Stimulated activated naive CD8-positive, alpha-beta T cell treated with anti-CD3 and anti-CD28 coated beads, Interleukin-15, Interleukin-2, amounts not matched to agents 100 U/mL and 50 U/mL, for 24 hours (primary cell): ENCODE measurements at places on chromosomes 6 and 20.

GRCh38 chr20:36541768-36542488, 609 bp downstream of the MYL9 start:
- peak; percentile 9 for DNase-seq

DNA sequence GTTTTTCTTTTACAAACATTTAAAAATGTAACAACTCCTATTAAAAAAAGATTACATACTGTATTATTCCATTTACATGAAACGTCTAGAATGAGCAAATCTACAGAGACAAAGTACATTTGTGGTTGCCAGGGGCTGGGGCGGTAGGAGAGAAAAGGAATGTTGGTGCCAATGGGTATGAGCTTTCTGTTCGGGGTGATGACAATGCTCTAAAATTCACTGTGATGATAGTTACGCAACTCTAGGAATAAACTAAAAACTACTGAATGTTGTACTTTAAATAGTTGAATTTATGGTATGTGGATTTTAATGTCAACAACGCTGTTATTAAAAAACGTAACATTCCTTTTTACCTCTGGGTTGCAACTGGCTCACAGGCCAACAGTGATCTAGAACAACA, 211.1 kb downstream of the GMDS start:
- no peak for DNase-seq

DNA sequence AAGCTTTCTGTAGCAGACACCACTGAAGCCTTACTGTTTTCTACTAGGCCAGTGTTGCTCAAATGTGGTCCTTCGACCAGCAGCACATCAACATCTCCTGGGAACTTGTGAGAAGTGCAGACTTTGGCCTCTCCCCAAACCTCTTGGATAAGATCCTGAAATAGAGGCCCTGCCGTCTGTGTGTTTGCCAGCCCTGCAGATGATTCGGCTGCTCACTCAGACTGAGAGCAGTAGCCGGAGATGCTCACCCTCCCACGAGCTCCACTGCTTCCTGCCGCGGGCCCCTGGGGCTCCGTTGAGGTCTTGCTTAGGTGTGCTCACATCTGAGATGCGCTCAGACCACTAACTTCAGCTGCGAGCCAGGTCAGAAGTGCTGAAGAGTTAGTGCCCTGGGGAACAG, 129.5 kb upstream of the SSTR4 start:
- DNase-seq = no peak

DNA sequence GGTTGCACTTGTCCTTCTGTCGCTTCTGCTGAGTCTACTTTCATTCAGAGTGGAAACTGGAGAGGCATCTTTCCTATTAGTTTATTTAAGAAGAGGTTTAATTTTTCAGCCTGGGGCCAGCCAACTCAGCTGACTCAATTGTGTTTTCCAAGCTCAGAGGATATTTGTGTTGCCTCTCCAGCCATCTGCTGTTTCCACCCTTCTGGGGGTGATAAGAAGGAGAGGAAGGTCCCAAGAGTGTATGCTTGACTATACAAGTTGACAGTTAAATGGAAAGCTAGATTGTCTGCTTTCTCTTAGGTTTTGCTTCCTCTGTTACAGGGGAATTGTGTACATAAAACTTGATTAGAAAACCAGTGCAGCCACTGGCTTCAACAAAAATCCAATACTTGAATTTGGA, 3.0 kb downstream of the PSMF1 start:
- no peak for DNase-seq

DNA sequence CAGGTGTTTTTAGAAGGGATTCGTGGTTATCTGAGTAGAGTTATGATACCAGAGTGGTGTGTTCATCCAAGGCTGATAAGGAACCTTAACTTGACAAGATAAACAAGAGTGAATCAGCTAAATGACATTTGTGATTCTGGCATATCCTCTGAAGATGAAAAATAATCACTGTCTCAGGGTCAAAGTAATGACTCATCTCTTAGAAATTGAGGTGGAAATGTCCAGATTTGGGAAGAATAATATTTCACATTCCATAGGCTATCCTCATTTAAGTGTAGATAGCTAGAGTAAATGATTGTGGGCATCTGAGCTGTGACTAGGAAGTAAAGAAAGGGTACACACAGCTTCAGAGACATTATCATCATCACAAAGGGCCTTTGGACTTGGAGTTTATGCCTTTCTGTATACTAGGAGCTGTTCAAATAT, 255.7 kb downstream of the GJA1 start:
- DNase-seq = no peak

GRCh38 chr6:97586344-97586743, 303.3 kb upstream of the MMS22L start:
- DNase-seq = no peak

GRCh38 chr6:125804264-125804663, 13.5 kb downstream of the NCOA7 start:
- DNase-seq = no peak

DNA sequence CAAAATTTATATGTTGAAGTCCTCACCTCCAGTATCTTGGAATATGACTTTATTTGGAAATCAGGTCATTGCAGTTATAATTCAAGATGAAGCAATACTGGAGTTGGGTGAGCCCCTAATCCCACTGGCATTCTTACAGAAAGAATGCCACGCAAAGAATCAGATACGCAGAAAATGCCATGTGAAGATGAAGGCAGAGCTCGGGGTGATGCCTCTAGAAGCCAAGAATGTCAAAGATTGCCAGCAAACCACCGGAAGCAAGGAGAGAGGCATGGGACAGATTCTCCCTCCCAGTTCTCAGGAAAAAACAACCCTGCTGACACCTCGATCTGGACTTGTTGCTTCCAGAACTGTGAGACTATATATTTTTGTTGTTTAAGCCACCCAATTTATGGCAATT, 273.4 kb upstream of the CITED2 start:
- no peak for DNase-seq

DNA sequence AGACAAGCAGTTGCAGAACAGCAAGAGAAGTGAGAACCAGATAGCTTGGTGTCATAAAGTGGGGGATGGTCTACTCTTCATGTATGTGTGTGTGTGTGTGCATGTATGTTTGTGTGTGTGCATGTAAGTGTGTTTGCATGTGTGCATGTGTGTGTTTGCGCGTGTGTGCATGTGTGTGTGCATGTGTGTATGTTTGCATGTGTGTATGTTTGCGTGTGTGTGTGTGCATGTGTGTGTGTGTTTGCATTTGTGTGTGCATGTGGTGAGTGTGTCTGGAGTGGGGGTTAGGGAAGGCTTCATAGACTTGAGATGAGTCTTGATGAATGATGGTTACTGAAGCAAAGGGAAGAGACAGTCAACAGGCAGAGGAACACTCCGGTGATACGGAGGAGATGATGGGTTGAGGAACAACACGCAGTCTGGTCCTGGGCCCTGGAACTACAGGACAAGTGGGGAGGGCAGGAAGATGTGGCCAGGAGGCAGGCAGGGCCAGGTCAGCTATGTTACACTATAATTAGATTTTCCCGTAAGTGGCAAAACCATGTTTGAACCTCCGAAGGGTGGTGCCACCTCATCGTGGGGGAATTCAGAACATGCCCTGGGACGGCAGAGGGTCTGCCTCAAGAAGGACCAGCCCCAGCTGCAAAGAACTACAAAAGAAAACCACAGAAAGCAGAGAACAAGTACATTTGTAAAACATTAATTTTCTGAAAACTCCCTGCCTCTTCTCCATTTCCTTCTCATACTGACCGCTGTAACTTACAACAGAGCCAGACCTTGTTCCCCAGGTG, 38.7 kb upstream of the PDE10A start:
- no peak for DNase-seq

- DNase-seq = no peak
Measured at GRCh38 chr20:38296433-38296832, 7.5 kb upstream of the BPI start.

DNA sequence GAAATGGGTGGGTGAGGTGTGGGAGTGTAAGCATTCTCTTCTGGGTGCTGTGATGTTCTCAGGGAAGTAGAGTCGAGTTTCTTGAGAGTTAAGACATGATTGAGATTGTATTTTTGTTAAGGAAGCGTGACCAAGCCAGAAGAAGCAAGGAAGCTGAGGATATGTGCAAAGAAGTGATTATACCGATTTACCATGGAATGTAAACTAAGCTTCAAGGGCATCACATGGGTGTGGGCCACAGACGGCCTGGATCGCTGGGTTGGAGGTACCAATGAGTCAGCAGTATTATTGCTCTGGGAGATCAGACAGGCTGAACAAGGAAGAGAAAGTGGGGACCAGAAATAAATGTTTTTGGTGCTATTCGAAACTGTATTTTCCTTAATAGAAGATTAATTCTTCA, 184.1 kb upstream of the GMDS start:
- DNase-seq = no peak

DNA sequence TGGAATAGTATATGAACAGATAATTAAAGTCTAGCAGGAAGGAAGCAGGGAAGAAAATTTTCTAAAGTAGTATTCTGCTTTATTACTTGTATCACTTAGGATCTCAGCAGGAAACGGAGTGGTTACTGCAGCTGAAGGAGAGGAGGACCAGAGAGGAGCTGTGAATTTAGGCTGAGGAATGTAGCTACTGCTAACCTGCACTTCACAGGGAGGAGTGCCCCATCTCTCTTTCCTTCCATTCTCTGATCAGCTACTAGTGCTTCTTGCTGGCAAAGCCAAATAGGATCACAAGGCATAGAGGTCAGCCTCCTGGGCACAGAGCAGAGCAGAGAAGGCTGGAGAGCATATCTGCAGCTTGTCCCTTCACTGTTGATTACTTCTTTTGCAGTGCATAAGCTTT, 205.3 kb upstream of the ASCC3 start:
- DNase-seq = no peak

DNA sequence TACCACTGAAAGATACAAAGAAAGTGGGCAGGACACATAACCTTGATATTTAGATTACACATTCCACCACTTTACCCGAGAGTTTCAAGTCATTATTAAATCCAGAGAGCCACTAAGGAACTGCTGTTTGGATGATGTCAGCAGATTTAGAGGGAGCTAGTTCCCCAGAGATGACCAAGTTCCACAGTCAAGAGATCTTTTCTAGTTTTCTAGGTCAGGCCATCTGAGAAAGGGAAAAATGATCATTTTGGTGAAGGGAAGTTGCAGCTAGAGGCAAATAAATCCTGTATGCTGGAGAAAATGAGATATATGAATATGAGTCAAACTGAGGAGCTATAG, 147.8 kb downstream of the HS3ST5 start:
- DNase-seq = no peak

- DNase-seq = no peak
Measured at GRCh38 chr6:53347250-53347920, 1.4 kb downstream of the ELOVL5 start.

- DNase-seq = no peak
Measured at GRCh38 chr20:56487216-56487615, 18.8 kb downstream of the RTF2 start.

DNA sequence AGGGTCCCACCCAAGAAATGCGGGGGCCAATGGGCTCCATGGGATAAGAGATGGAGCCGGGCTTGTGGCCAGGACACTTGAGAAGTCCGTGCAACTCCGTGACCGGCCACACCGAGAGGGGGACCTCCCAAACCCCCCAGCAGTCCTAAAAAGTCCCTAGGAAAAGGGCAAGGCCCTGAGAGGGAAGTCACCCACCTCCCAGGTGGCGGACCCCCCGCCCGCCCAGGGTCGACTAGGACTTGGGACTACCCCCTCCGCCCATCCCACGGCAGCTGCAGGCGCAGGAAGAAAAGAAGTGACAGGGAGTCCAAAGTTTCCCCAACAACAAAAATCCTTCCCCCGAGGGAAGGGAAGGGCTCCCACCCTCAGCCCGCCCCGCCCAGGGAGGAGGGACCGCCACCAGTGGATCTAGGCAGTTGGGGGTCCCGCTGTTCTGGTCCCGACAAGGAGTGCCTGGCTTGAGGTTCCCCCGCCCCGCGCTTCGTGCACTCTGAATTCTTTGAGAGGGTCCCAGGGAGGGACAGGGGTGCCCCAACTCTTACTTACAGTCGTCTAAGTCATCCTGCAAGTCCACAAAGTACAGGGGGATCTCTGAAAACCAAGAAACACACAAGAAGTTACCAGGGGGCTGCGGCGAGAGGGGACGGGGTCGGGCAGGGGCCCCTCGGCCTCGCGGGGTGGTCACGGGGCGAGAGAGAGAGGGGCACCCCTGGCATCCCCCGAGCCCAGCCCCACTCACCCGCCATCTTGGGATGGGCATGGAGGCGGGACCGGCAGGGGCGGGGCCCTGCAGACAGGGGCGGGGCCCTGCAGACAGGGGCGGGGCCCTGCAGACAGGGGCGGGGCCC, 611 bp upstream of the RAB22A start:
- peak; percentile 73 for DNase-seq

DNA sequence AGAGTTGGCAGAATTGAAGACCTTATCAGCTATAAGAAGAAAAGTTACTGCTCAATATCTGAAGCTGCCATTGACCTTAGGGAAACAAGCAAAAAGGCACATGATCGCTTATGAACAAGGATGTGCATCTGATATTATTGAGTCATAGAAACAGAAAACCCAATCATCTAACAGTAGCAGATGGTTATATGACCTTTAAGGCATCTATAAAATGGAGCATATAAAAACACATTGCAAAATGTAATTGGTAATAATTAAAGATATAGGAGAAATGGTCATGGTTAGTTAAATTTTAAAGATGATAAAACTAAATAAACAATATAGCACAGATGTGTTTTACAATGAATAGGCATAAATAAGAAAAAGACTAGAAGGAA, 260.1 kb upstream of the TAB2 start:
- no peak for DNase-seq

GRCh38 chr20:37071481-37071911, 24.3 kb downstream of the RBL1 start:
- peak; percentile 15 for DNase-seq

DNA sequence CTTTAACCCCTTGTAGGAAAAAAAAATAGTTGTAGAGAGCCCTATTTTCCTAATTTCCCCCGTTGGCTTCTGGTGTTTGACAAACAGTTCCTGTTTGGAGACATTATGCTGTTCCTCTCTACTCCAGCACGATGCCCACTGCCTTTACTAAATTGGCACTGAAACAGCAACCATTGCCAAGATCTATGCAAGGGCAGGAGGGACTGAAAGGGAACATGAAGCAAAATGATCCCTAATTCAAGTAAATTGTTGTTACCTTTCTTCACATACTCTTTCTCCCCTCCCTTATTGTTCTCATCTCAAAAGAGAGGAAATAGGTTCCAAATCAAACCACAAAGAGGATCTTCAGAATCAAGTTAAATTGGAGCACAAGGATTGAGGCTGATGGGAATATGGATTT, 764.1 kb upstream of the MMS22L start:
- no peak for DNase-seq

GRCh38 chr6:168239044-168239773, 80.4 kb downstream of the DACT2 start:
- no peak for DNase-seq

- DNase-seq = no peak
Measured at GRCh38 chr6:9405825-9406224, 970.5 kb upstream of the SLC35B3 start.

DNA sequence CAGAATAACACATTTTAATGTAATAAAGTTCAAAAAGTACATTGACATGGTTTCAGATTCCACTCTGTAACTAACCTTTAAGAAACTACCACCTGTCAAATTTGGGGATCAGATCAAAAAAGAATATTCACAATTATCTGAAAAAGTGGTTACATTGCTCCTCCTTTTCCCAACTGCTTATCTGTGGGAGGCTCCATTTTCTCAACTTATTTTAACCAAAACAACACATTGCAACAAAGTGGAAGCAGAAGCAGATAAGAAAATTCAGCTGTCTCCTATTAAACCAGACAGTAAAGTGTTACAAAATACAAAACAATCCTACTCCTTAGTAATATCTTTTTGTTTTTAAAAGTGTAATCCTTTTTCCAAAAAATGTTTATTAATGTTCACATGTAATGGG, 61.4 kb downstream of the PDSS2 start:
- no peak for DNase-seq

- DNase-seq = no peak
Measured at GRCh38 chr20:4041748-4042411, 26.5 kb upstream of the RNF24 start.
